ENCODE measurements at places on chromosomes 2 and 18.

DNA sequence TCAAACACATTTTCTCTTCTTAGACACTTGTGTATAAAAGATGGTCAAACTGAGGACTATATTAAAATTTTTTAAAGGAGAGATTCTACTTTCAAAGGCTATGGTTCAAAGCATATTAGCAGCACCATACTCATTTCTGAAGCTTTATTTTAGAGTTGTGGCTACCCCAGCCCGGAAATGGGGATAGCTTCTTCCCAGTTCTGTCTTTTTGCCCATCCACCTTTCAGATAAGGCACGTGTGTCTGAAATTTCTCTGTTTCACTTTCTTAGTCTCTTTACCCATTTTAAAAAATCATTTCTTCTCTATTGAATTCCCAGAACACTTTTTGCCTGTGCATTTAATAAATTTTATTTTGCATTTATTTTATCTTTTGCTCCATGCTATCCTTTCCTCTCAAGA lies 431.5 kb downstream of the RNF144A start:
- DNase-seq: no peak

- DNase-seq: peak; percentile 24
Observed at GRCh38 chr2:149313512-149313972, 16.8 kb upstream of the LYPD6 start.

GRCh38 chr2:200376513-200377354 lies 70.2 kb downstream of the SPATS2L start:
- no peak for DNase-seq

DNA sequence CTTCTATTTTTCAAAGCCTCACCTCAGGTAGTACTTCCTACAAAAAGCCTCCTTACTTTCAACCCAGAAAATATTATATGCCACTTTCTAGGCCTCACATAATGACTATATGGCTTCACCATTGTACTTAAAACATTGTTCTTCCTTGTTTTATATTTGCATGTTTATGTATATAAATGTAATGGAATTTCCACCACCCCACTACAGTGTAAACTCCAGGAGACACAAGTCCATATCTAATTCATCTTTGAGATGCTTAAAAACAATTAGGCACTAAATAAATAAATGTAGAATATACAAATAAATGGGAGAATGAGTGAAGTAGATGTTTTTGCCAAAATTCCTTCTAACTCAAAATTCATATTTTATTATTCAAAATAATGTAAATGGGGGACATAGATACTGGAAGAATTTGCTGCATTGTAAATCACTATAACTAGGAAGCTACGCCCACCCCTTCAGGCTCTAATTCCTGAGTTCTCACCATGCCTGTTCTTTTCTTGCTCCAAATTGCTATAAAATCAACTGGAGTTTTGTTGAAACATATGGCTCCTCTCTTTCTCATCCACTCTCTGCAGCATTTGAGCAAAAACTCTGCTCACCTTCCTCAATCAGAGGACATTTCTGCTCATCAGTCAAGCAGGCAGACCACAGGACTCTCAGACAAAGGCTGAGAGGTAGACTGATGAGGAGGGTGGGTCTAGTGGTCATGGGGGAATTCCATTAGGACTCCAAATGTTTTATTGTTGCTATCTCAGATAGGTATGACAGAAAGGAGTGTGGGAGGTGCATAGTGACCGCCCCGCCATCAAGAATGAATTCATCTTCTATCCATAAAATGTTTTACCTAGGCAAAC lies 243.0 kb downstream of the HNMT start:
- no peak for DNase-seq

DNA sequence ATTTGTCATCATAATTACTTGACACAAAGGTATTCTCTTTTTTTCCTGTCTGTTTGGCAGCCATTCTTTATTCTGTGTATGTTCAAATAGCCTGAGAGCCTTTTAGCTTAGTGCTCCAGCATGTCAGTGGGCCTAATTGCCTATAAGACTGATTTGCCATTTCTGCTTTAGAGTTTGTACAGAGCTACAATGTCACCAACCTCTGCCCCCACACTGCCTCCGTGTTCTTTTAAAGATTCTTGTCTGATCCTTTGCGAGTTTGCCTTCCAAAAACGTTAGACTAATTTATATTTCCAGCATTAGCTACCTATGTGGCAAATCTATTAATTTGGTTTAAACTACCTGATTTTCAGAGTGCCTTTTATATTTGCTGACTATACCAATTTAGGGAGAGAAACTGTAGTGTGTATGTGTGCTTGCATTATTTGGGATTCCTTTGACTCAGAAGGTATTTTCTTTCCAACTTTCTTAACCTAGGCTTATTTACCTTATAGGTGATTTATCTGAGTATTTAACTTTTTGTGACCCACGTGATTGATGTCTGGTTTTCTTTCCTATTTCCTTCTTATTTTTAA lies 70.8 kb downstream of the FAM117B start:
- DNase-seq: no peak

DNA sequence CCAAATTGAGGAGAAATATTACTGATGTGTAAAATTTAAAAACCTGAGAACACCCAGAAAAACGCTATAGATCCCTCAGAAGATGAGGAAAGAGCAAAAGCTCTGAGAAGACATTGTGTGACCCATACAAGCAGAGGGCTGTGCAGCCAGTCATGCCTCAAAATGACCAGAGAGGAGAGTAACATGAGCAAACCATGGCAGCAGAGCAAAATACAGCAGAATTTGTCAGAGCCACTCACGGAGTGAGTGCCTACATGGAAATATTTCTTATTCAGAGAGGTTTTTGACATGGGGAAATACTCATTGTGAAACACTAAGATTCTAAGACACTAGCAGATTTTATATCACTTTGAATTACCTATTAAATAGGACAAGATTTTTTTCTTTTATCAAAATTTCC lies 96.8 kb upstream of the DNAJC10 start:
- DNase-seq: no peak

DNA sequence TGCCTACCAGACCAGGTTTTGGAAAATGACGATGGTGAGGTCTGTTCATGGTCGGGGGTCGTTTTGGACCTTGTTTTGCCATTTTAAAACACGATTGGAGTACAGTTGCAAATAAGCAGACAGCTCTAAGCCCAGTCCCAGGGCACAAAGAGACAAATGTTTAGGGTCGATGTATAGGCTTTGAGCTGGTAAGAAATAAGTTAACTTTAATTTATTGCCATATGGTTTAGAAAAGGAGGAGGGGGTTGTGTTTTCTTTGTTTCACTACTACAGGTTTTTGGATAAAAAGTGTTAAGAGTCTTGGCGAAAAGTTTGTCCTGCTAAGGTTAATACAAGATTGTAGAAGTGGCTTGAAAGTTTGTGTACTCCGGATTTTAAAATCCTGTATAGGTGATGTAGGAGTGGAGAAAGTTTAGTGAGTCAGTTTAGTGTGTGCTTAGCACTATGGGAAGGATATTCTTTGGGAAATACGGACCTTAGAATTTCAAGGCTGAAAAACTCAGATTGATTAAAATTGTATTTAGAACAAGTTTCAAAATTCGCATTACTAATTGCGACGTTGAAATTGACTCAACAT lies 1.3 kb downstream of the KCMF1 start:
- peak; percentile 42 for DNase-seq

- no peak for DNase-seq
Observed at GRCh38 chr18:7414459-7414858, 152.7 kb upstream of the PTPRM start.

DNA sequence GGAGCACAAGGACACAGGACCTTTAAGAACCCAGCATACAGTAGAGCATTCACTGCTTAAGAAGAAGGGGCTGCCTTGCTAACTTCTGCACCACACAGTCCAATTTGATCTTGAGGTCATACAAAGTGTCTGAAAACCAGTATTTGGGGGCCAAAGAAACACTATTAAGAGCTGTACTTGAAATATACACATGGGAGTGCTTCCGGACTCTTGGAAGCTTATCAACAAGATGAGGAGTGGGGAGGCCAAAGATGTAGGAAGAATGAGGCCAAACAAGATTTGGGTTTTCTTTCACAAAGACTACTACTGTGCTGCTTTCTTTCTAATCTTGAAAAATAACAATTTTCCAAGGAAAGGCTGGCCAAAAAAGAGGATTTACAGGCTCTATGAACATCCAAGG lies 24.8 kb upstream of the MALL start:
- DNase-seq: no peak

DNA sequence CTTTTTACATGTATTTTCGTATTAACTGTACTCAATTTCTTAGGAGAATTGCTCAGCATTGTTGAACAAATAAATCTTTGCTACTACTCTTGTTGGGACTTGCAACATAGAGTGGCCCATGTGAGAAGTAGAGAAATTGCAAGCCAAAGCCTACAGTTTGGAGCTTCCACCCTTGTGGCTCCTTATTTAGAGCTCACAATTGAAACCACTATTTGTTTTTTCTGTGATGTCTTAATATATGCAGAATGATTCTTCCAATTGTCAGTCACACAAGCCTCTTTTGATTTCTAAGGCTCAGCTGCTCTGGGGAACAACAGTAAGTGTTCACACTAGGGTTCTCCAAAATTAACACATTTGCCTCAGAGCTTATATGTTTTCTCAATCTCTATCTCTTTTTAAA lies 60.2 kb upstream of the GALNT13 start:
- no peak for DNase-seq

DNA sequence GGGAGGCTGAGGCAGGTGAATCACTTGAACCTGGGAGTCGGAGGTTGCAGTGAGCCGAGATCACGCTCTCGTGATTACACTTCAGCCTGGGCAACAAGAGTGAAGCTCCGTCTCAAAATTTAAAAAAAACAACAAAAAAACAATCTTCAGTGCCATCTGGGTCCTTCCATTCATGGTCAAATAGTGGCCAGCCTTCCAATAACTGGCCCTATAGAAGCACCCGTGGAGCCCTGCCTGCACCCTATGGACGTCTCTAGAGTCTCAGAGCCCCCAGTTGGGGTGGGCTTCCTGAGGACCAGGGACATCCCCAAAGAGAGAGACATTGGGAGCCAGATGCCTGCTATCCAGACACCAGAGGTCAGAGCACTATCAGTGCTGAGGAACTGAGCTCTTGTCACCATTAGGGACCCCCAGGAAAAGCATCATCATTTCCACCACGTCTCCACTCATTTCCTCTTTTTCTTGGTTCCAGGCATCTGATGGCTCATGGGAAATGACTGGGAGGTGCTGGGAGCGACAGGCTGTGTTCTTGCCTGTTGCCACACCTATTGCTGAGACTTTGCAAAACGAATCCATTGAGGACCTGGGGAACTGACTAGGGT lies 9.4 kb downstream of the NEU2 start:
- no peak for DNase-seq

GRCh38 chr2:23947350-23947749 lies 7.1 kb downstream of the UBXN2A start:
- DNase-seq: no peak

GRCh38 chr18:65786474-65786873 lies 35.7 kb downstream of the CDH7 start:
- no peak for DNase-seq

DNA sequence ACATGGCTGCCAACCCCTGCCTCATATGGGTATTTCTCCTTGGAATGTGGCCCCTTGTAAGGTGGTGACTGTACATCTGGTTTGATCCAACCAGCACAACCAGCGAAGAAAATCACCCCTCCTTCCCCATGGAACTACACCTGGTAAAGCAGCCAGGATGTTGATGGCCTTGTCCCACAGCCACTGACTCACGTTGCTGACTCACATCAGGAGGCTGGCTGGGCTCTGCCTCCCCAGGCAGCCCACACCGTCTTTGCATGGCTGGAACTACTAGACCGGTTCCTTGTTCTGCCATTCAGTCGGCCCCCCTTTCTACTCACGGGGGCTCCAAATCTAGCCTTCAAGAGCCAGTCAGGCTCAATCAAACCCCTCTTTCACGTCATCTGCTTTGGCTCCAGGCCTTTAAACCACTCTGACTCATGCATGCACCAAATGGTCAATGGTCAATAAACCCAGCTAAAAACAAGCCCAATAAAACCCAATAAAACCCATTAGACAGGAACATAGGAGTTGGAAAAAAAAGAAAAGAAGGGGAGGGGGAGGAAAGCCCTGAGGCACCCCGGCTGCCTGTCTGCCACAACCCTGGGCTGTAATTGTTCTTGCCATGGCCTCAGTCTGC lies 114.8 kb downstream of the PLB1 start:
- DNase-seq: peak; percentile 96

- peak; percentile 13 for DNase-seq
Observed at GRCh38 chr18:13377496-13377895, 158.9 kb downstream of the LDLRAD4 start.

DNA sequence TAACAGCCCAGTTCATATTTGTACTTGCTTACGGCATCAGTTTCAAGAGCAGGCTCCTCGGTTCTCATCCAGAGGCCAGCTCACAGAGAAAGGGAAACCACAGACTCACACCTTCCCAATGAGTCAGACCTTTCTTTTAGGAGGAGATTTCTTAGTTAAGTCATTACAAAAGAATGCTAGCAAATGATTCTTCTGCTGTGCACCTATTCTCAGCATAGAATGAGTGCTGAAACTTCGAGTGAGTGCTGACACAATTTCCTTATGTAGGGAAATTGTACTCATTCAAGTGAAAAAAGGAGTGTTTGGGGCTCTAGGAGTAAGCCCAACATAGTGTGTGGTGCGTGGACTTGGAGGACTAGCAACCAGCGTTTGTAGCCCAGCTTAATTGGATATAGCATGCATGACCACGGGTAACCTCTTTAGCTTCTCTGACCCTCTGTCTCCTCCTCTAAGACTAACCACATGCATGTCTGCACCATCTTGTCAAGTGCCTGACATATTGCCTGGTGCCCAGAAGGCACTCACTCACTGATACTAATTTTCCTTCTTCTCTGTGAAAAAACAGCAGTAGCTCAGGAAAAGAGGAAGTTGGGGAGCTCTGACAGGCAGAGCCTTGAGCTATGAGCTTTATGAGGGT lies 87.0 kb downstream of the ALPK2 start:
- peak; percentile 99 for DNase-seq

DNA sequence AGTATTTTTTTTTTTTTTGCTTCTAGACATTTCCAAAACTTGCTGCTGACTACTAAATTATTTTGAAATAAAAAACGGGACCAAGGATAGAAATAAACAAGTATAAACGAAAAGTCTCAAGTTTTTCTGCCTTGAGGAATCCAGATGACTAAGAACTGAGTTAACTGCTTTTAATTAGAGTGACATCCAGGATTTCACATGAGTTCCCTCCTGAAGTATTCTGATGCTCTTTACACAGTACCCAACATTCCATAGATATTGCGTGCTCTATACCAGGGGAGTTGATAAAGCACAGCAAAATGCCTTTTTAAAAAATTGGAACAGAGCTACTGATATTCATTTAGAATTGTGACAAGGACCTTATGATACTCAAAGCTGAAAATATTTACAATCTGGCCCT lies 618.0 kb downstream of the CCDC85A start:
- DNase-seq: no peak

DNA sequence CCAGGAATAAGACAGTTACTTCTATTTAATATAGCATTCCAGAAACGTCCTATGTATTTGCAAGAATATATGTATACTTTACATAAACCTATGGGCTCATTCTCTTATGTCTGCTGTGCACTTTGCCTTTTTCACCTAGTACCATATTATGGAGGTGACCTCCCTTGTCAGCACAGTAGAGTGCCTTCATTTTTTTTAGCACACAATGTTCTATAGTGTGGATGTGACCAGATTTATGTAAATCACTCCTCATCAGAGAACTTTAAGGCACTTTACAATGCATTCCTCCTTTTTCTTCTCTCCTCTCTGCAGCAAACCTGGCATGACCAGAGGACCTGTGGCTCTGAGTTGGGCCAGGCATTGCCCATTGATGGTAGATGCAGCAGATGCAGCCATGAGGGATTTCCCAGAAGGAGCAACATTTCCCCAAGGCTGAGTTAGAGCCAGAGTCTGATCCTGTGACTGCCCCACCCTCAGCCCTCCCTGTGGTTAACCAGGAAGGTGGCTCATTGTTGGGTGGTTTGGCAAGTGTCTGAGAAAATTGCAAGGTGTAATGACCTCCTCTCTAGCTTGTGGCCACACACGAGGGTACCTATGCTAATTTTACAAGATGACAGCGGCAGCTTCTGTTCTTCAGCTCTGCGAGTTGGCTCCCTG lies 76.5 kb upstream of the DLX2 start:
- peak; percentile 35 for DNase-seq
